ENCODE measurements at places on chromosomes 2 and 18.

- DNase-seq: no peak
Observed at GRCh38 chr2:131041402-131042147, 51.7 kb downstream of the FAM168B start.

GRCh38 chr2:179422037-179422643, 157.5 kb upstream of the SESTD1 start:
- DNase-seq: peak; percentile 10

DNA sequence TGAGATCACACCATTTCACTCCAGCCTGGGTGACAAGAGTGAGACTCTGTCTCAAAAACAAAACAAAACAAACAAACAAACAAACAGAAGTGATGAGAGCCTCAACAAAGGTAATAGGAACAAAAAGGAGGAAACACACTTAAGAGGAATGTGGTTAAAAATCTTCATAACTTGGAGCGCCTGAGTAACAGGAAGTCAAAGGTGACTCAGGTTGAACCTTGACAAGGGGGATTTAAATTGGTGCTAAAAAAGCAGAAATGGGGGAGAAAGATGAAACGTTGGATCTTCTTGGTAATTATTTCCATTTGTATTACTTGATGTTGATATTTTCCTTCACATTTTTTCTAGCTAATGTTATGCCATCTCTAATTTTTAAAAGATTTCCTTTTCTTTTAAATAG, 318.5 kb upstream of the TCF4 start:
- no peak for DNase-seq

GRCh38 chr18:46069524-46069923, 2.5 kb downstream of the PSTPIP2 start:
- DNase-seq: no peak

DNA sequence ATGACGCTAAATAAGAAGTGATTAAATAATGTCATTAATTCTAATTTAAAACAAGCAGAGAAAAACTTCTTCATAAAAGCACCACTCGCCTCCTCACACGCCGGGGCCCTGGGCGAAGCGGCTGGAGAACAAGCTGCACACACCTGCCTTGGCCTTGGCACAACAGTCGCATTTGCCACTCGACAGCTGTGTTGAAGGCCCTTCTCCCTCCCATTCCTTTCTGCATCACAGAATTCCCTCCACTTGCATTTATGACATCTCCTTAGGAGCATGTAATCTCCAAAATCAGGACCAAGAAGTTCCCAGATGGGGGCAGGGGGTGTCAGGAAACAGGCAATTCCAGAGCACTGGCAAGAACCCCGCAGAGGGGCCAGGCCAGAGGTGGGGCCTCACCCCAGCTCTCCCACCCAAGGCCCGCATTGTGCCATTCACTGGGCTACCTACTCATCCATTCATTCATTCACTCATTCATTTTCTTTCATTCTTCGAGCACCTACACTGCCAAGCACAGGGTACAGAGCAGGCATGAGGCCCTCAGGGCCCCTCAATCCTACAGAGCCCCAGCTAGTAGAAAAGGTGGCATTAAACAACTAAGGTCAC, 6.4 kb downstream of the HDAC4 start:
- no peak for DNase-seq

DNA sequence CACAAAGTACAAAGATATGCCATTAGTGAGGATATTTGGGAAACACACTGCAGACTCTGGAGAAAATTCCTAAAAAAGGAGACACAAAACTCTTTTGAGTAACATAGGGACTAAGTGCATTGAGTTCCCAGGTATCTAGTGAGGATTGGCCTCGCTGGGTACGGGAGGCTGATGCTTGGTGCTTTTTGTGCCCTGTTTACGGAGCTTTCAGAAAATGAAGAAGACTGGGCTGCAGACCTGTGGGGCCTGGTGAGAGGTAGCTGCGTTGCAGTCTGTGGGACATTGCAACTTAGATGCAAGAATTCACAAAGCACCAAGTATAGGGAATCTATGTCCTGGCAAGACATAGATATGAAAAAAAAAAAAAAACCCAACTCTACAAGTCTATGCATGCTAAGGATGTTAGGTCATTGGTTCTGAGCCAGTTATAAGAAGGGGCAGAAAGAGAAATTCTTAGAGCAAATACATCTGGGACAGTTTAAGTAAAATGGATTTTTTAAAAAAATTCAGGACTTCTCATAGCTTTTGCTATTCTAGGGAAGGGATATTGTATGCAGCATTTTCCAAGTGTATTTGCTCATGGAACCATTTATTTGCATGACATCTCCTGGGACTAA, 156.0 kb downstream of the SLC4A3 start:
- no peak for DNase-seq

- DNase-seq: no peak
Observed at GRCh38 chr18:10995550-10995949, 153.8 kb downstream of the PIEZO2 start.

DNA sequence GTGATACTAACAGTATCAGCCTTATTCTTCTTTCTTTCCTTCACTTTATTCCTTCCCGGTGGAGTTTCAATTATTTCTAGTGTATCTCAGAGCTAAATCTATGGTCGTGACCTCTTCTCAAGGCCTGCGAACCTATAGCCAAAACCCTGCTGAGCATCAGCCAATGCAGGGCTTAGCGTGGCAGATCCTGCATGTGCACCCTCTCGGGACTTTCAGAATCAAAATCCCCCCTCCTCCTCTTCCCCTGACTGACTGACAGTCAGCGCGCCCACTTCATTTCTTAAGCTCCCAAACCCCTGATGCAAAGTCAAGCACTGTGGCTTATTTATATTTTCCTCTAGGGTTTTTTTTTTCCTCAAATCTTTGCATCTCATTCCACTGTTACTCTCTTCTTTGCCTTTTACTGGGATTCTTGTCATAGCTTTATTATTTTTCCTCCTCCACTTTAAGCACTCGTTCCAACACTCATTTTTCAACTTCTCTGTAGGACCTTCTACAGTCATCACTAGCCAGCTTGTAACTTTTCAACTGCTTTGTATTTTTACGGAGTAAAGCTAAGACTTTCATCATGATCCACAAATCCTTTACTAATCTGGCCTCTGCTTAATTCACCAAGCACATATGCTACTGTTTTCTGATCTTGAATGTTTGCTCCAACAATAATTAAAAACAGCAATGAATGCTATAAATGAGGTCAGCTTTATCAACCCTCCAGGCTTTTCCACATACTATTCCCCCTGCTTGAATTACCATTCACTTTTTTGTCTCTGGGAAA, 896.5 kb upstream of the PIK3C3 start:
- DNase-seq: no peak

DNA sequence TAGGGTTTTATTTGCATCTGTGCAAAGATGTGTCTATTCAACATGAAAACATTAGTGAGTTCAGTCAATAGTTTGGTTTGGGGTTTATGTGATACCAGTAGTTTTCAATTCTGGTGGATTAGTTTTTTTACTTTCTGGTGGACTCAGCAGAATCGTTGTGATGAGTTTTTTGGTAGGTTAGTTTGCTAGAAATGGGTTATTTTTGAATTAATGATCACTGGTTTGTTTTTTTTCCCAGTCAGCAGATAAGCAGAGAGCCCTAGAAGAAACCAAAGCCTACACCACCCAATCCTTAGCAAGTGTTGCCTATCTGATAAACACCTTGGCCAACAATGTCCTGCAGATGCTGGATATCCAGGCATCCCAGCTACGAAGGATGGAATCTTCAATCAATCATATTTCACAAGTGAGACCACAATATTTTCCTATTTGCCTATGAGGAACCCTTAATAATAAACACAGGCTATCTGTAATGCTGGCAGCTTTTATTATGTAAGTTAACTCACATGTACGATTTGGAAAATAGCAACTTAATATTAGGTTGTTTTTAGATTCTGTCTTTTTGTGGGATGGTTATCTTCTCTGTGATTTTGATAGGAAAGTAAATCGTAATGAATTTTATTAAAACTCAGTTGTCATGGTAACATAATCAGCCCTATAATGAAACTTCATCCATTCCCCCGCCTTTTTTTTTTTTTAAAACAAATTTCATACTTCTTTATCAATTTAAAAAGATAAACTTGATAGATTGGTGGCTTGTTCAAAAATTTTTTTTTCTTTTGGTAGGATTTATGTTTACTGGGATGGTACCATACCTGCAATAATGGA, 38.7 kb downstream of the ABI2 start:
- no peak for DNase-seq

GRCh38 chr2:190599546-190600220, 49.2 kb upstream of the NAB1 start:
- DNase-seq: no peak

DNA sequence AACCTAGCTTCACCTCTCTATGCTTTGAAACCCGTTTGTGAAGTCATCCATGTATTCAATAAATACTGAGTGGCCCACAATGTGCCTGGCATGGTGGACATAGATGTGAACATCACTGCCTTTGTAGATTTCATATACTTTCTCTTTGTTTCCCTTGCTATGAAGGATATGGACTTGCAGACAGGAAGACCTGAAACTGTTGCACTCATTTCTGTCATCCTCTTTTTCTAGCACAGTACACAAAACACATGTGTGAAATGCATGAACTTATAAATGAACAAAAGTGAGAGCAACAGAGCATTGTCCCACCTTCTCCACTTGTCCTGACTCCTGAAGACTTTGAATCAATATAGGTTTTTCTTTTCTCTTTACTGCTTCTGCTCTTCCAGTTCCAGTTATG, 249.4 kb upstream of the LINC00305 start:
- no peak for DNase-seq

- no peak for DNase-seq
Observed at GRCh38 chr18:69817335-69817940, 130.2 kb downstream of the CD226 start.

DNA sequence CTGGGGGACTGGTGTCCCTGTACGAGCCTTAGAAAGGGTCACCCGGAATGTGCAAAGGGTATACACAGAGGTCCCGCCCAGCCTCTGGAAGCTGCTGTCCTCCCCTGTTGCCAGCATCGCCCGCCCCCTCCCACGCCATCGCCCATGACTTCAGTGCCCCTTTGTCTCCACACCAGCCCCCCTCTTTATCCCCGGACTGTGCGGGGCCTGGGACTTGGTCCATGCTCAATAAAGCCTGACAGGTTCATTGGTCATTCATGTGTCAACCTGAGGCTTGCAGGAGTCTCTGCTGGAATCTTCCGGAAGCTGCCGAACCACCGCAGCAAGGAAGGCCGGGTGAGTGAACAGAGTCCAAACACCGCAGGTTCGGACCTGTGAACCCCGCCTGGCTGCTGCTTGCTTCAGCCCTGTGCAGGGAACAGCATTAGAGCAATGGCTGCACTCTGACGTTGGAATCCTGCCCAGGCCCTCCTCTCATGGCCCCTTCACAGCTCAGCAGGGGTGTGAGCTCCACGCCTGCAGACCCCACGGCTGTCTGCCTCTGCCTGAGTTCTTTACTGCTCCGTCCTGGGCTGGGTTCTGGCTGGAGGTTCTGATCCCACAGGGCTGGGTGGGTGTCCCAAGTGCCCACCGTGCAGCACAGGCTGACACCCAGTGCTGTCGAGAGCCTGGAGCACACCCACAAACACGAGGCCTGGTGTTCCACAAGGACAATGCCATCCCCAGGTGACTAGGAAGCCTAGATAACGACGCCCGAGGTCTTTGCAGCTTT, 96.5 kb downstream of the SEPTIN10 start:
- no peak for DNase-seq

DNA sequence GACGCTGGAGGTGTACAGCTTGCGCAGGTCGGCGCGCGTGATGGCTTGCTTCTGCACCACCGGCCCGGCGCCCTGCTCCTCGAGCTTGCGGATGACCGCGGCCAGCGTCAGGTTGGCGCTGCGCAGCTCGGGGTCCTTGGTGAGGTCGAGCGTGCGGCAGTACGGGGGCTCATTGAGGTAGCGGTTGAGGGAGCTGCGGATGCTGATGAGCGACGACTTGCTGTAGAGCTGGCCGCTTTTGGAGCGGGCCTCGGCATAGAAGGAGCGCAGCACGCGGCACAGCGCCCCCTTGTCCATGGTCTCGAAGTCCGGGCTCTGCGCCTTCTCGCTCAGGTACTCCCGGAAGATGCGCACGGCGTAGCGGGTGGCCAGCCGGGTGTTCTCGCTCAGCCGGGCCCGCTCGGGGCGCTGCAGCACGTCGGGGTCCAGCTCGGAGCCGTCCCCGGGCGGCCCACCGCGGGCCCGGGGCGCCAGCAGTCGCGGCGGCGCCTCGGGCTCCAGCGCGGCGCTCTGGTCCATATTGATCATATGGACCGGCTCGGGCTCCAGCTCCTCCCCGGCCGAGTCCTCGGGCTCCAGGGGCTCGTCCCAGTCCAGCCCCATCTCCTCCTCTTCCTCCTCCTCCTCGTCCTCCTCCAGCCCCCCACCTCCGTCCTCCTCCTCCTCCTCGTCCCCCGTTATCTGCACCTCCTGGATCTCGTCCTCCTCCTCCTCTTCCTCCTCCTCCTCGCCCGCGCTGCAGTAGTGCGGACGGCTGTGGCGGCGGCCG, 523 bp downstream of the KCTD1 start:
- no peak for DNase-seq

- no peak for DNase-seq
Observed at GRCh38 chr2:10541775-10542432, 93.8 kb upstream of the ODC1 start.

DNA sequence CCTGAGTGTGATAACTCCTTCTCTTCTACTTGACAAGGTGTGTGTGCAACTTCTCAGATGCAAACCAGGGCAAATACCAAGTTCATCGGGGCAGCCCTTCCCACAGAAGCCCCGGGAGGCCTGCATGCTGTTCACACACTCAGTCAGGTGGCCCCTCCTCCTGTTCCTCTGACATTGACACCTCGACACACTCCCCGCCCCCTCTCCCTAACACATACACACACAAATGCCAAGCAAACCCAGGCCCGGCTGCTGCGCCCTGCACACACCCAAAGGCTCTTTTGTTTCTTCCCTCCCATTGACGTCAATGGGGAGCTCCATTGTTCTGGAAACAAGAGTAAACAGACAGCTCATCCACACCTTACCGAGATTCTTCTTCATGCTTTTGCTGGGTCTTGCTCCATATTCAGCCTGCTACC, 1.7 kb upstream of the PER2 start:
- DNase-seq: peak; percentile 18
